ENCODE measurements at places on chromosomes 2 and 18.

GRCh38 chr2:31248139-31248538 is 14.2 kb downstream of the EHD3 start:
- DNase-seq, result no peak

- DNase-seq, result no peak
These were observed 25.5 kb upstream of the IL37 start for GRCh38 chr2:112885506-112885902.

GRCh38 chr2:108404784-108405397 is 27.1 kb downstream of the SULT1C4 start:
- no peak for DNase-seq

- DNase-seq, result no peak
These were observed 76.8 kb downstream of the ABI2 start for GRCh38 chr2:203404996-203405395.

DNA sequence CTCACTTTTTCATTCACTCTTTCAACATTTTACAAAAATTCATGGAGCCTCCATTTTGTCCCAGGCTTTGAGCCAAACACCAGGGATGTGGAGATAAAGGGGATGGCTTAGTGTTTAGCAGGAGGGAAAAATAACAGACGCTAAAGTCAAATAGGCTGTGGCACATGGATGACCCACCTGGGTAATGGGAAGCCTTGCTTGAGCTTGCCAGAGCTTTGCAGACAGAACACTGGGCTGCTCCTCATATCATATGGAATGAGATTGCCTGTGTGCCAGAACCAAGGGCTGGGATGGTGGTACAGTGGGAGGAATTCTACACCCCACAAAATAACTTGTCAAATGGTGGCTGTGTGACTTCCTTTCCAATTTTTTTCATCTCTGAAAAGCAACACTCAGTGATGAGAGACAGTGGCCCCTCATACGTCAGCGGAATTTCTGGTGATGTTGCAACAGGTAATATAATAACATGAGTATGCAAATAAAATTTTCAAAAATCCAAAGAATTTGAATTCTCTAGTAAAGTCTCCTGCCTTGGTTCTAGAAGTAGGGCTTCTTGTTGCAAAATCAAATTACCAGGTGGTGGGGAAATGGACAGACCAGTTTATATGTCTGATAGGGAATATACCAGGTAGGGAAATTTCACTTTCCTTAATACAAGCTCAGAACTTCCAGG is 252.9 kb downstream of the CLIP4 start:
- DNase-seq, result no peak

DNA sequence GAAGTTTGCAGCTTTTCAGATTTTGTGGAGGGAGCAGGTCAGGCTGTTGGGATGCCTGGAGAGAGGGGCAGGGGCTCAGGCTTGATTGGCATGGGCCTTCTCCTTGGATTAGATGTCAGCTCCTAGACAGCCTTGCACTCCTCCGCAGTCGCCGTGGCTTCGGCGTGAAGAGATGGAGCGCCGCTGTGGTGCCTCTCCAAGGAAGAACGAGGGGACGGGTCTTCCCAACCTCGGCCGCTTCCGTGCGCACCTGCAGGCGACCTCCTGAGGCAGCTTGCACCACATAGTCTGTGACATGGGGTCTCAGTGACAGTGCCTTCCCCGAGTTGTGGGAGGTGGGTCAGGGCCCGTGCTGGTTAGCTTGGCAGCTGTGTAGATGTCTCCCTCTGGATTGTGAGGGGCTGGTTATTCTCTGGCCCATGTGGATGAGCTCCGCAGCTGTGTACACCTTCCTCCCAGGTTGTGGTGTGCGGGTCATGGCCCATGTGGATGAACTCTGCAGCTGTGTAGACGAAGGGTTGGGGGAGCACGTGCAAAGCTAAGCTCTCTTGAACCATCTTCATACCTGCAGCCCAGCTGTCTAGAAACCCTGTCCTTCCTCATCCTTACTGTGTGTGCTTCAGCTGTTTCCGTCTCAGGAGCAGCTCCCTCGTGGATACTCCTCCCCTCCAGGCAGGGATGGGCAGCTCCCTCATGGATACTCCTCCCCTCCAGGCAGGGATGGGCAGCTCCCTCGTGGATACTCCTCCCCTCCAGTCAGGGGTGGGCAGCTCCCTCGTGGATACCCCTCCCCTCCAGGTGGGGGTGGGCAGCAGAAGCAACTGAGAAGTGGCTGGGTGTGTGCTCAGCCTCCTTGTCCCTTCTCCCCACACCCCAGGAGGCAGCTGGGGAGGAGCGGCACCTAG is 170.3 kb downstream of the LDLRAD4 start:
- DNase-seq, result no peak

GRCh38 chr2:48605482-48606175 is 12.0 kb upstream of the GTF2A1L start:
- DNase-seq, result no peak

DNA sequence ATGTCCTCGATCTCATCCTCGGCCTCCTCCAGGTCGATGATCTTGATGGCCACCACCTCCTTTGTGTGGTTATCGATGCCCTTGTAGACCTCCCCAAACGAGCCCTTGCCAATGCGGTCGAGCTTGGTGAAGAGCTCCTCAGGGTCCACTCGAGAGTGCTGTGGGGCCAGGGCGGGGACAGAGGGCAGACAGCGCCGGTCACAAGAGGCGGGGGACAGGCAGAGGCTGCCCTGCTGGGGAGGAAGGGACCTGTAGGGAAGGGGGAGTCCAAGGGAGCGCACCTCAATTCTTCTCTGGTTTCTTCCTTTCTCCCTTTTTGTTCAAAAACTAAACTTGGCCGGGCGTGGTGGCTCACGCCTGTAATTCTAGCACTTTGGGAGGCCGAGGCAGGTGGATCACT is 6.8 kb downstream of the STK25 start:
- DNase-seq, result no peak

DNA sequence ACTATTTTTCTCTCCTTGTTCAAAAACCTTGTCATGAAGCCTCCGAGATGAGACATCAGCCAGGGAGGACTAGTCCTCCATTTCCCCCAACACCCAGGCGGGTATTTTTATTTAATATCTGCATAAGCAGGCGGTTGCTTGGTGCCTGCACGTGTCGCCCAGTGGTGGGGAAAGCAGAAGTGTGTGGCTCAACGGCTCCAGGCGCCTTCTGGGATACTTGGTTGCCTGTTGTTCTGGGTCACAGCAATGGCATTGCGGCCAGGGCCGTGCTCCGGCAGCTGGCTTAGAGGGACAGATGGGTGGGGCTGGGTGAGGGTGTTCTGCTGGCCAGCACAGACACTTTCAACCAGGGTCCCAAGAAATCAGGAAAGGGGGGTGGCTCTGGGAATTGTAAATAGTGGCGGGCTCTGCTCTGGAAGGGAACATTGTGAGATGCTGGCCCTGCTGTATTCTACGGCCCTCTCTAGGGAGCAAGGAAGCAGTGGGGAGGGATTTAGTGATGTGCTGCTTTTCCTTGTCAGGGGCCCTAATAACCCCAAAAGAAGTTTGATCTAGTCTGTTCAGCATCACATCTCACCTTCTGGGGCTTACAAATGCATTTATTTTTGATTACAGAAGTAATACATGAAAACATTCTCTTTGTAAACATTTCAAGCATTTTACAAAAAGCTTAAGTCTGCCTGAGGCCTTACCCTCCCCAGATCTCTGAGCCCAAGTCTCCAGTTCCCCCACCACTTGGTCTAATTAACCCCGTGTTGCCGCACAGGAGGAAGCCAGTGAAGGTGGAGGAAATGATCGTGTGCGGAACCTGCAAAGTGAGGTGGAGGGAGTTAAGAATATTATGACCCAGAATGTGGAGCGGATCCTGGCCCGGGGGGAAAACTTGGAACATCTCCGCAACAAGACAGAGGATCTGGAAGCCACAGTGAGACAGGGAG is 1.1 kb downstream of the VAMP8 start:
- no peak for DNase-seq

GRCh38 chr2:240922245-240922981 is 16.3 kb downstream of the CROCC2 start:
- DNase-seq, result peak; percentile 4

DNA sequence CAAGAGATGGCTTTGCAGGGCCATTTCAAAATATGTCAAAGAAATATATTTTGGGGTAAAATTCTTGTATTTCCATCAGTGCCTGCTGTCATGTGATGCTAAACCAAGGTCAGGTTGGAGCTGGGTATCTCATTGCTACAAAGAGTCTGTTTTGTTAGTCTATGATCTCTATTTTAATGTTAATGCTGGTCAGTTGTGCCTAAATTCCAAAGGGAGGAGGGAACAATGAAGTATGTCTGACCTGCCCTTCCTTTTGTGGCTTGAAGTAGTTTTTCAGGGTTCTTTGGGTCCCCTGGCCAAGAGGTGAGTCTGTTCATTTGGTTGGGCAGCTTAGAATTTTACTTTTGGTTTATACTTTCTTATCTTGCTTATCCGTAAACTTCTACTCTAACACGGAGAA is 61.6 kb upstream of the DYNAP start:
- DNase-seq, result no peak

- DNase-seq, result no peak
These were observed 142.0 kb upstream of the SPOPL start for GRCh38 chr2:138359532-138359931.

- DNase-seq, result no peak
These were observed 180.4 kb upstream of the NRXN1 start for GRCh38 chr2:51212374-51212773.

- DNase-seq, result no peak
These were observed 376.6 kb downstream of the PTH2R start for GRCh38 chr2:208783184-208783583.

- DNase-seq, result no peak
These were observed 1.3 kb upstream of the ADI1 start for GRCh38 chr2:3520591-3520990.

DNA sequence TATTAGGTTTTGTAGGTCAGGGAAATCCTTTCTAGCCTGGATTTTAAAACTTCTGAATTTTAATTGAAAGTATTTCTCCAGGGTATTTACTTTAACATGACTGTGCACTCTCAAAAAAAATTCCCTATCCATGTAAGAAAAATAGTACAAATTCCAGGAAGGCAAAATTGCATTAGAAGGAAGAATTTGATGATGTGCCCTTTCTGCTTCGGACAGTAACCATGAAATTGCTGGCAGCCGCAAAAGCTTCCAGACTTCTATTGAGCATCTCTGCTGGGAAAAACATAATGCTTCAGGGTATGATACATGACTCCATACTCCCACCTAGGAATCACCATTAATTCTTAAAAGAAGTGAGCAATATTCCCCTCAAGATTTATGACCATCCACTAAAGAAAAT is 17.2 kb upstream of the KLF7 start:
- no peak for DNase-seq

- DNase-seq, result no peak
These were observed 58.2 kb downstream of the QPCT start for GRCh38 chr2:37402636-37403035.

- no peak for DNase-seq
These were observed 386.1 kb downstream of the SOCS6 start for GRCh38 chr18:70674896-70675295.

DNA sequence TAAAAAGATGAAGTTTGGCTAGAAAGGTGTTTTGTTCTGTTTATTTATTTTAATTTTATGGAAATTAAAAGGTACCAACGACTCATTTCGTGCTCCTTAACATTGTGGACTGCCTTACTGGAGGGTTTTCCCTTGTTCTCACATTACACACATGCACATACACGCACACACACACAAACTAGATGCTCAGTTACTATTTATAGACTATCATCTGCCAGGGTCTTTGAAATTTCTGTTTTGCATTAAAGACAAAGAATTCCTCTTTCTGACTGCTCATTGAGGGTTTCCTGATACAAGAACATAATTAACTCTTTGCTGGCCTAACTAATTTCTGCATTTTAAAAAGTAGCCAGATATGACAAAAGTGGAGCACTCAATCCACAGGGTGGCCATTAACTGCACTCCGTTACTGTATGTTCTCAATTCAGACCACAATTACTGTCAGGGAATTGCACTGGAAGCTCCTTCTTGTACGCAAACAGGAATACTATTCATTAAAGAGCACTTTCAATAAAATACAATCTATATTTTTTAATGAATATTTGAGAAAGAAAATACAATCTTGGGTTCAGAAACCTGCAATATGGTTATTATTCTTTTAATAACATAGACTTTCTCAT is 366.9 kb upstream of the GALNT5 start:
- no peak for DNase-seq

DNA sequence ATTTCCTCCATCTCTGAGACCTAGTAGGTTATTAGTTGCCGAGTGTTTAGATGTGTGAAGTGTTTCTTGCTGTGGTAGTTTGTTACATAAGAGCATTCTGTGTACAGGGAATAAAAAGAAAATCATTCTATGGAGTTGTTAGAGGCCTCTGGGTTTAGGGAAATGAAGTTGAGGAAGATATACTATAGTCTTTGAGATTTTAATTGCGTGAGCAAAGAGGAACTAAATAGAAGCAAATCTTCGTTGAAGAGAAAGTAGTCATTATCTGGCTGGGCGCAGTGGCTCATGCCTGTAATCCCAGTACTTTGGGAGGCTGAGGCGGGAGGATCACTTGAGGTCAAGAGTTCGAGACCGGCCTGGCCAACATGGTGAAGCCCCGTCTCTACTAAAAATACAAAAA is 19.0 kb downstream of the USP39 start:
- DNase-seq, result no peak

DNA sequence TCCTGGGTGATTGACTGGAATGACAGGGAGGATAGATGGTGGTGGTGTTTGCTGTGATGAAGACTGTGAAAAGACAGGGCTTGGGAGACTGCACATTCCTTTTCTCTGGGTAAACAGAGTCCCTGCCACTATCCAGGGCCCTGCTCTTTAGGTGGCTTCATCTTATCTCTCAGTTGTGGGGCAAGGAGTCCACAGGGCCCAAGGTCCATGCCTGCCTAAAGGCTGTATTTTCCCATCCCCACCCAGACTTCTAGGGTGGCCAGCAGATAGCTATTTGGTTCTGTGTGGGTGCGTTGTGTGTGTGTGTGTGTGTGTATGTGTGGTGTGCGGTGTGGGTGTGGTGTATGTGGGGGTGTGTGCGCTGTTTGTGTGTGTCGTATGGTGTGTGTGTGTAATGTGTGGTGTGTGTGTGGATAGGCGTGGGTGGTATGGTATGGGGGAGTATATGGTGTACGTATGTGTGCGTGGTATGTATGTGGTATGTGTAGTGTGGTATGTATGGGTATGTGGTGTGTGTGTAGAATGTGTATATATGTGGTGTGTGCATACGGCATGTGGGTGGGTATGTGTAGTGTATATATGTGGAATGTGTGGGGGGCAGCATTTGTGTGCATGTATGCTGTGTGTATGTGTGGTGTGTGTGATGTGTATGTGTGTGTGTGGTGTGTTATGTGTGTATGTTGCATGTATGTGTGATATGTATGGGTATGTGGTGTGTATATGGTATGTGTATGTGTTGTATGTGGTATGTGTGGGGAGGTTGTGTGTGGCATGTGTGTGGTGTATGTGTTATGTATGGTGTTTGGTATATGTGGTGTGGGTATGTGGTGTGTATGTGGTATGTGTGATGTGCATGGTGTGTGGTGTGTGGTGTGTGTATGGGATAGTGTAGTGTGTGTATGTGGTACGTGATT is 10.5 kb upstream of the XRCC5 start:
- DNase-seq, result no peak

Data from activated T-cell treated with anti-CD3 and anti-CD28 coated beads, Interleukin-2, amount 50 U/mL, for 4 hours (primary cell).